ENCODE measurements at places on chromosomes 6 and 20. TPM values are rescaled to one million over a fixed set of nuclear protein-coding genes. Genes with fewer than 3 reads are reported as not detected.

RNF144B gene
- total RNA-seq, result 21.6 TPM

GRCh38 chr20:62675156-62675876 is 33.0 kb downstream of the SLCO4A1 start:
- peak; percentile 38 for ATAC-seq

GRCh38 chr6:130503146-130503545 is 137.3 kb downstream of the TMEM200A start:
- no peak for ATAC-seq

GRCh38 chr6:83908813-83909212 is 49.3 kb downstream of the CYB5R4 start:
- no peak for ATAC-seq

KCNK5 gene
- total RNA-seq, result 5.1 TPM

OXT gene
- total RNA-seq, result not detected

DNA sequence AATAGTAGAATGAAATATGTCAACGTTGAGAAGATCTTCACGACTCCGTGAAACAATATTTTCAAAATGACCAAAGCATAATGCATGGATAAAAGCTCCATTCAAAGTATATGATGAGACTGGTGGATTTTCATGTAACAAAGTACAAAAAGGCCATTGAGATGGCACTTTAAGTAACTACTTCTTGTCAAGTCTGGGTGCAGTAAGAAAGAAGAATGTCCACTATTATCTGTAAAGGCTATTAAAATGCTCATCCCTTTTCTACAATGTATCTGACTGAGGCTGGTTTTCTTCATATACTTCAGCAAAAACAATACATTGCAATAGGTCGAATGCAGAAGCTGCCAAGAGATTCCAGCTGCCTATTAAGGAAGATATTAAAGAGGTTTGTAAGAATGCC is 457.4 kb downstream of the PKHD1 start:
- no peak for ATAC-seq

RNF182 gene
- total RNA-seq, result 0.20 TPM

DNA sequence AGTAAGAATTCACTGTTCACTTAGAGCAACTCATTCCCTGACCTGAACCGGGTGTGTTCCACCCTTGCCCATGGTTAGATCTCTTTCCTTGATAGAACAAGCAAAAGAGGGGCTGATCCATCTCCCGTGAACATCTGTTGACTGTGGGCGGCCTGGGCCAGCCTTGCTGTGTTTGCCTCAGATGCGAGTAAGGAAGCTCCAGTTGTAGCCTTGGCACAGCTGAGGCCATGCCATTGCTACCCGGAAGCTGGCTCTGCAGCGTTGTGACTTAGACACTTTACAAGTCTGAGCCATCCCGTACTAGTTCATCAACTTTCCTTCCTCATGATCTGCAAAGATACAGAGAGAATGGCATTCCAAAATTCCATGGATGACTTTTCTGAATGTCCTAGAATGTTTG is 139.0 kb downstream of the MAP3K4 start:
- ATAC-seq, result no peak

DNA sequence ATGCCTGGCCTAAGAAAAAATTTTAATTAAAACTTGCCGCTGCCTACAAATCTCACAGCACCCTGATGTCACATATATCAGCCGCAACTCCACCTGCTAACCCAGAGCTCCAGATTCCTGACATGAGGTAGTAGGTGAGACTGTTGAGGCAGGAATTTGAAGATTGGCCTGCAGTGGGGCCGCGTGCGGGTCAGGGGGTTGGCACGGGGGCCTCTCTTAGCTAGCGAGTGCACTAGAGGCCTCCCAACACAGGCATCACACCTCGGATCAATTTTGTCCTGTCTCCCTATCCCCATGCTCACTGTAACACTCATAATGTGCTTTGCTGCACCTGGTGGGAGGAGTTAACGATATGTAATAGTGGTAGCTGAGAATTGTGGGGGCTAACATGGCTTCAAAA is 349.8 kb downstream of the CDC5L start:
- no peak for ATAC-seq

DNA sequence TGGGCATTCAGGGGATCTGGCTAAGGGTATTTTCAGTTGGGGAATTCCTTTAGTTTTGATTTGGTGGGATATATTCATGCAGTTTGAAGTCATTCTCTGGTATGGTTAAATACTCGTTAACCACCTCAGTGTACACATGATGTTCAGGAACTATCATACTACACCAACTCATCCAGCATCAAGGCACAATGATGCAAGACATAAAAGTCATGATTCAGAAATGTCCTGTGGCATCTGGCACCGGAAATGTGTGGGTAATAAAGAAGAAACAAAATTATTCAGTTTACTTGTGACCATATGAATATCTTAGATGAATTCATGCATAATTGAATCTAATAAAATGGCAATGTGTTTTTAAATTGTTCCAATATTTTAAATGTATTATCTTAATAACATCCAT is 129.0 kb upstream of the BMP5 start:
- ATAC-seq, result no peak

MMP24 gene
- 0.08 TPM for total RNA-seq

TFAP2D gene
- not detected for total RNA-seq

DNA sequence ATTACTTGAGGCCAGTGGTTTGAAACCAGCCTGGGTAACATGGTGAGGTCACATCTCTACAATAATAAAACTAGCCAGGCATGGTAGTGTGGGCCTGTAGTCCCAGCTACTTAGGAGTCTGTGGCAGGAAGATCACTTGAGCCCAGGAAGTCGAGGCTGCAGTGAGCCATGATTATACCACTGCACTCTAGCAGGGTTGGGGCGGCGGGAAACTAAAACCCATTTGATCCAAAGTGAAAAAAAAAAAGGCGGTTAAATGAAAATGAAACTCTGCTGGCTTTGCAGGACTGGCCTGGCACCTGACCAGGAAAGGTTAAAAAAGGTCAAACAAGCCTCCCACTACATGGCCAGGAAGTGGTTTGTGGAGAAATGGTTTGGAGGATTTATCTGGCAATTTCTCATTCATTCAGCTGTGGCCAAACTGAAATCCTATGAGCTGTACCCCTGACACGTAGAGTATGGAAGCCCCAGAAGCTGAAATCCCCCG is 36.6 kb downstream of the MTRES1 start:
- ATAC-seq, result no peak

GRCh38 chr6:157099912-157100593 is 223.3 kb downstream of the TMEM242 start:
- ATAC-seq, result no peak

C20orf141 gene
- not detected for total RNA-seq

DNA sequence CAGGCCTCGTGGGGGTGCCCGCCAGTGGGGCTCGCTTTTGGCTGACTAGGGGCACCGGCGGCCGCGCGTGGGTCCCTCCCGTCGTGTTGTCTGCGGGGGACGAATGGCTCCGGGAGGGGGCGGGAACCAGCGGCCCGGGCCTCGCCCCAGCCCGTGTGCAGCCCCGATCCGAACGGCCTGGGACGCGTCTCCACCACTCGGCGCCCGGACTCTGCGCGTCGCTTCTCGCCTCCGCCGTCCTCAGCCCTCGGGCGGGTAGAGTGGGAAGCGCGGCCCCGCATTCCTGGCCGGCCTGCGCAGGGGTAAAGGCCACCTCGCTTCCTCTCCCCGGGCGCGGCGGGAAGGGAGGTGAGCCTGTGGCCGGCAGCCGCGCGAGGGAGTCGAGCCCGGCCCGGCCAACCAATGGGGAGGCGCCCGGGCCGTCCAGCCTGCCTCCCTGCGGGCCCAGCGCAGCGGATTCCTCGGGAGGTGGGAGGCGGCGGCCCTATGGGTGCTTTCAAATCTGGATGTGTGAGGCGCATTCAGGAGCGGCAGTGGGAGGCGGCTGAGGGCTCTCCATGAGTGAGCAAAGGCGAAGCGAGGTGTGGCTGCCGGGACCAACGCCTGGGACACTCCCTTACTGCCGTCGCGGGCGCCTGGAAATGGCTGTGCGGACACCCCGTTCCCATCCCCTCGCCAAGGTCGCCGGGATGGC is 1.1 kb upstream of the ZBTB46 start:
- peak; percentile 45 for ATAC-seq

DNA sequence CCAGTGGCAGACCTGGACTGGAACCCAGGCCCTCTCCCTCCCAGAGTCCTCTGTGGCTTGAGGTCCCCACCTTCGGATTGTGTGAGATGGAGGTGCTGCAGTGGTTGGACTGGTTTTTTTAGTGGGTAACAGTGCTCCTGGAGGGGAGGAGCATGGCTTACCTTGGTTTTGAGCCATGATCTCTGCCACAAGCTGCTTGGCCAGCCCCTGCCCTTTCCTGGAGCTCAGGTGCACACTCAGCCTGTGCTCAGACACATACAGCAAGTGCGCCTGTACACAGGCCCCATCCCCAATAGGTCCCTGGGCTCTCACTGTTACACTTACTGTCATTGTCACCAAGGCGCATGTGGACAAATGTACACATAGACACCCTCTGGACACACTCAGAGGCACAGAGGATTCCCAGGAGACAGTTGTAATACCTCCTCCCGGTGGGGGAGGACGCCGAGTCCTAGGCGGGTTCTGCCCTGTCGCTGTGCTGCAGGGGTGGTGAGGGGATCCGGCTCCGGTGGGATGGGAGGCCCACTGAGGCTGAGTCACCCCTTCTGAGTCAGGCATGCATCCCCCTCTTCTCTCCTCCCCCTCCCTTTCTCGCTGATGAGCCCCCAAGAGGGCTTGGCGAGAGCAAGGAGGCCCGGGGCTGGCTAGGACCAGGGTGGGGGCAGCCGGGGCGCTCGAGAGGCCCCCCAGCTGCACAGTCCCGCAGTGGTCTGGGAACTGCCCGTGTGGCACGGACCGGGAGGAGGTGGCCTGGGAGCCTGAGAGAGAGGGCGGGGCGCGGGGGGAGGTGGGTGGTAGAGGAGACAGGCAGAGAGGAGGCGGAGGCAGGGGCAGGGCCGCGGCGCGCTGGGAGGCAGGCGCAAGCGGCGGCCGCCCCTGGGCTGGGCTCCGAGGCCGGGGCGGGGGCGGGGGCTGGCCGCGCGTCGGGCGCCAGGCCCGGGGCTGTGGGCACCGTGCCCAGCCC is 522 bp upstream of the EPB41L1 start:
- peak; percentile 82 for ATAC-seq

- peak; percentile 99 for ATAC-seq
Measured at GRCh38 chr6:133568970-133569889, 319.7 kb upstream of the TCF21 start.

GRCh38 chr20:38445901-38446425 is 10.8 kb upstream of the SNHG17 start:
- ATAC-seq, result no peak

PNPLA1 gene
- total RNA-seq, result 0.20 TPM

DNA sequence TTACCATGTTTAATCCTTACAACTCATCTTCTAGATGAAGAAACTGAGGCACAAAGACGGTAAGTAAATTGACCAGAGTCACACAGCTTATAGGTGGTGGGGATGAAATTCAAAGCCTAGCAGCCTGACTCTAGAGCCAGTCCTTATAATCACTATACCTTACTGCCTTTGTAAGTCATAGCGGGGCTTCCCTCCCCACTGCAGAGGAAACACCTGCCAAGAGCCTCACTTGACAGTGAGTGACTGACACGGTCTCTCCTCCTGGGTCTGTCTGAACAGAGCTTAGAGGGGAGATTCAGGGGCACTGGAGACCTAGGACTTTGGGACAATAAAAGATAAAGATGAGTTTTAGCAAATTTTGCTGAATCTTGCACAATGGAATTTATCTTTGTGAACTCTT is 12.8 kb downstream of the SUN5 start:
- no peak for ATAC-seq

SLC17A2 gene
- total RNA-seq, result not detected

GRCh38 chr6:28488916-28489365 is 26.7 kb downstream of the GPX6 start:
- ATAC-seq, result no peak

GRCh38 chr6:109472132-109472995 is 10.7 kb downstream of the ZBTB24 start:
- ATAC-seq, result no peak

TMC2 gene
- total RNA-seq, result not detected

DLL1 gene
- 10.4 TPM for total RNA-seq

C4A gene
- total RNA-seq, result 2.9 TPM

DNA sequence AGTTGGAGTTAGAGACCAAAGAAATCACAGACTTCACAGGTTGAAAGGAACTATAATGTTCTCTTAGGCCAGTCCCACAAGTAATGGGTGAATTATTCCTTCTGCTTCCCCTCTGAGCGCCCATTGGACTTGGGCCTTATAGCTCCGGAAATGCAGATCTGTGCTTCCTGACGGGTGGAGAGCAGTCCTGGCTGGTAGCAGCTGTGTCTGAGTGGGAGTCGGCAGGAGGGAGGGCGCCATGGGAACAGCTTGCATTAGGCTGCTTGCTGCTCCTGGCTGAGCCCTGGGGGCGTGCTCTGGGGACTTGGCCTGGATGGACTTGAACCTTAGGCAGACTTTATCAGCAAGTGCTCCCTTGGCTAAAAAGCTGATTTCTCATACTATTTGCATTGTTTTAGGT is 18.4 kb upstream of the NUP153 start:
- ATAC-seq, result no peak

MOXD1 gene
- total RNA-seq, result 31.4 TPM

- ATAC-seq, result no peak
Measured at GRCh38 chr6:14885498-14885897, 360.4 kb upstream of the JARID2 start.

L3MBTL1 gene
- total RNA-seq, result 4.9 TPM

DNA sequence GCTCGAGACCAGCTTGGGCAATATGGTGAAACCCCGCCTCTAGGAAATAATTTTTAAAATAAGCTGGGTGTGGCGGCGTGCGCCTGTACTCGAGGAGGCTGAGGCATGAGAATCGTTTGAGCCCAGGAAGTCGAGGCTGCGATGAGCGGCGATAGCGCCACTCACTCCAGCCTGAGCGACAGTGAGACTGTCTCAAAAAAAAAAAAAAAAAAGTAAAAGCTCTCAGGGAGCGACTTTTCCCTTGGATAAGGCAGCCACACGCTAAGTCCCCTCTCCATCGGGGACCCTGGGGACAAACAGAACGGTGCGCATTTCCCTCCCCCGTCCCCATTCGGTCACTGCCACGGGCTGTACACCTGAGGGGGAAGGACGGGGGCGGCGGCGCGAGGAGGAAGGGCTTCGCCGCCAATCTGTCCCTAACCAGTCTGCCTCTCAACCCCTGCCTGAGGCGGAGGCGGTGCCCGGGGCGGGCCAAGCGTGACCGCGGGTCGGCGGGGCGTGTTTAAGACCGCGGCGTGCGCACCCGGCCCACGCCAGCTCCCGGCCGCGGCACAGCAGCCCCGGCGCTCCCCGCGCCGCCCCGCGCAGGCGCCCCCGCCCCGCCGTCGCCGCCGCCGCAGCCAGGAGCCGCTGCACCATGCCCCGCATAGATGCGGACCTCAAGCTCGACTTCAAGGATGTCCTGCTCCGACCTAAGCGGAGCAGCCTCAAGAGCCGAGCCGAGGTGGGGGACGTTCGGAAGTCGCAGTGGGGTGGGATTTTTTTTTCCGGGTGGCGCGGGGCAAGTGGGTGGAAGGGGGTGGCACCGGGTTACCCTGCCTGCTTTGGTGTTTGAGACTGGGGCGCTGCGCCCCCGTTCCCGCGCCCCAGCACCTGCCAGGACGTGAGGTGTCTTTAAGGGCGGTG is at the start of gene GMPR:
GMPR (plus strand) TSS at position 531 of the 906 bp plus-strand sequence; CDS start at position 638, 107 bp downstream.
- ATAC-seq, result peak; percentile 62

GRCh38 chr6:65728879-65729479 is 22.0 kb upstream of the EYS start:
- no peak for ATAC-seq
